ENCODE measurements at places on chromosomes 4 and X.

- no peak for DNase-seq
Observed at GRCh38 chr4:36652857-36653256, 371.4 kb downstream of the DTHD1 start.

- DNase-seq, result no peak
Observed at GRCh38 chr4:77636902-77637301, 31.3 kb downstream of the CXCL13 start.

- no peak for DNase-seq
Observed at GRCh38 chr4:1856943-1857699, 1.2 kb upstream of the LETM1 start.

DNA sequence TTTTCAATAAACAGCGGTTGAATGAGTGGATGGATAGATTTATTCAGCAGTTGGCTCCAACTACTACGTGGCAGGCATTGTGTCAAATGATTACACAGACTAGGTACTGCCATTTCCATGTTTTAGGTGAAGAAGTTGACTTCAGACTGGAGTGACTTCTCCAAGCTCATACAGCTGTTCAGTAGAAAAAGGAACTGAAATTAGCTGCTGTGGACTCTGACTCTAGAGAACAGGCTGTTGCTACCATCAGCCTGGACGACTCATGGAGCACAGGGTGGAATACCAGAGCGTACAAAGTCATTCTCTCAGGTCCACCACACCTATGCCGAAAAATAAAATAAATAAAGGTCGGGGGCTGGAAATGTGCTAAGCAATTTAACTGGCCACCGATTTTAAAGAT, 45.3 kb downstream of the TENM3 start:
- no peak for DNase-seq

DNA sequence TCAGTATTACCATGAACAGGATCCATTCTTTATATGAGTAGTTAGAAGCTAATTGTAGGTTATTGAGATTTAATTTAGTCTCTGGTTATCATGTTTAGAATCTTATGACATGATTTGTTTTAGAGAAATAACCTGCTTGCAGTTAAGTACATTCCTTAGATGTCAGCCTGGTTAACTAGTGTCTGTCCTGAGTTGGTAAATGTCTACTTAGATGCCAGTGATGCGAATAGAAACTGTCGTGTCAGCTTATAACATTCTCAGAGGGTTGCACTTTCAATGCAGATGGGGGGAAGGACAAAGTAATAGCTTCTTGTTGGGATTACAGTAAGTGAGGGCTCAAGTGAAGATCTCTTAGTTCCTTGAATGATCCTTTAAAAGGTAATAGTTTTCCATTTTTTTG, 227.8 kb upstream of the SPRY1 start:
- no peak for DNase-seq

GRCh38 chrX:79081895-79082512, 62.5 kb upstream of the GPR174 start:
- DNase-seq, result no peak

Measured in stimulated activated CD8-positive, alpha-beta memory T cell treated with anti-CD3 and anti-CD28 coated beads, Interleukin-2, amount 100 ng/mL, for 1 hour (primary cell).